ENCODE measurements at places on chromosomes 3 and 15.

DNA sequence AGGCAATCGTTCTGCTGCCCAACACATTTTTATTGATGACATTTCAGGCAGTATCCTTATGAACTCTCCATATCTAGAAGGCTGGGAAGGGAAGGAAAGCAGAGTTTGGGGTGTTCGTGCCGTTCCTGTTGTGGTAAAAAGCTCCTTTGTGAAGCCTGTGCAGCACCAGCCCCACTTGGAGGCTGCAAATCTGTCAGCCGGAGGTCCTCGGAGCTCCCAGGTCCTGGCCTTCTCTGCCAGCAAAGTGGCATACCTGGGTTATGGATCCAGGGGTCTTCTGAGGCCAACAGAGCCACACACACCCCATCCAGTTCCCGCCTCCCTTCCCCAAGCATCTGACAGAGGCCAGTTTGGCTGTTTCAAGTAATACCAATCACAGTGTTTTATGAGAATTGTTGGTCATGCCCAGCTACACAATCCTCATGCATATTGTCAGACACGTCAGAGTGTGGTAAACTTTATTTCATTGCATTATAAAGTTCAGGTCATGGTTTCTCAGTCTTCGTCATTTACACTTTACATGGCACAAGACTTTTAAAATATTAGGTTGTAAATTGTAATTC lies 15.9 kb upstream of the USP3 start:
- no peak for DNase-seq

GRCh38 chr15:95249524-95249923 lies 1018.2 kb downstream of the MCTP2 start:
- DNase-seq, result no peak

GRCh38 chr3:143526011-143526545 lies 322.2 kb downstream of the SLC9A9 start:
- peak; percentile 54 for DNase-seq

GRCh38 chr3:188026191-188026968 lies 127.6 kb upstream of the LPP start:
- DNase-seq, result no peak

DNA sequence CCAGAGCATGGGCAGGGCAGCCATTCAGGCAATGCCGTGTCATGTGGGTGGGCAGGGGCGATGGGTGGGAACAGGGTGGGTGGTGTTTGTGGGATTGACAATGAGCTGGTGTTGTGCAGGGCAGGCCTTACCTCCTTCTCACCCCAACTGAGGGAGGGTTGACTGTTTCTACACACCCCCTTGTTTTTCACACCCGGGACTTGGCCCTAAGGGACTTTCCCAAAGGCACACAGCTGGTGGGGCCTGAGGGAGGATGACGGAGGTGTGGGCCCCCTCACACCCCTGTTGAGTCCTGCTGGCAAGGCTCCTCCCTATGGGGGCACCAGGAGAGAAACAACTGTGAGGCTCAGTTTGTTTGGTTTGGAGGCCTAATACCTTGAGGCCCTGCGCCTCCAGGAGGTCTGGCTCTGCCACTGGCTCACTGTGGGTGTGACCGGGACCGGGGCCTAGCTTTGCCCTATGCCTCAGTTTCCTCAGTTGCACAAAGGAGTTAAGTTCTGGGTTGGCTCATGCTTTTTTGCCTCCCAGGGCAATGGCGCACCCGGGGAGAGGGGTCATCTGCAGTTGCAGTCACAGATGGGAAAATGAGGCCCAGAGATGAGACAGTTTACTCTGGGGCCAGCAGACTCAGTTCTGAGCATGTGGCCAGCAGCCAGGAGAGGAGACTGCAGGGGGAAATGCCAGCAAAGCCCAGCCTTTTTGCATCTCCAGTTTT lies 5.1 kb upstream of the DNAH1 start:
- no peak for DNase-seq

- no peak for DNase-seq
These were observed 479 bp upstream of the PLD1 start for GRCh38 chr3:171810629-171811294.

GRCh38 chr15:100340721-100341238 lies 995 bp downstream of the ADAMTS17 start:
- no peak for DNase-seq

- no peak for DNase-seq
These were observed 23.7 kb downstream of the ATRIP start for GRCh38 chr3:48470286-48470685.

- no peak for DNase-seq
These were observed 552.6 kb downstream of the NSUN3 start for GRCh38 chr3:94615275-94616065.

- peak; percentile 48 for DNase-seq
These were observed 1.2 kb downstream of the KLF13 start for GRCh38 chr15:31327669-31328427.

GRCh38 chr3:126959921-126960603 lies 22.9 kb upstream of the PLXNA1 start:
- DNase-seq, result peak; percentile 72

- DNase-seq, result no peak
These were observed 69.0 kb downstream of the COL6A5 start for GRCh38 chr3:130414457-130414856.

DNA sequence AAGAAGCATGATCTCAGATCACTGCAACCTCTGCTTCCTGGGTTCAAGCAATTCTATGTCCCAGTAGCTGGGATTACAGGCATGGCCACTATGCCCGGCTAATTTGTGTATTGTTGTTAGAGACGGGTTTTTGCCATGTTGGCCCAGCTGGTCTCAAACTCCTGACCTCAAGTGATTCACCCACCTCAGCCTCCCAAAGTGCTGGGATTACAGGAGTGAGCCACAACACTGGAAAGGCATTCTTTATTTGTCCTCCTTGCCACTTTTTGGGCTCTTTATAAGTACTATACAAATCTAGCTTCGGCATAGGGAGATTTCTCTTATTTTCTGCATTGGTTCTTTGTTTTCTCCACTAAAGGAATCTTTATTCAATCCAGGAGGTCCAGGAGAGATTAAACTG lies 18.6 kb downstream of the CMTM8 start:
- DNase-seq, result no peak

GRCh38 chr15:82831894-82832600 lies 22.6 kb downstream of the WHAMM start:
- no peak for DNase-seq

GRCh38 chr3:177561365-177561764 lies 364.1 kb upstream of the TBL1XR1 start:
- DNase-seq, result no peak

GRCh38 chr3:177377166-177377565 lies 179.9 kb upstream of the TBL1XR1 start:
- no peak for DNase-seq

- DNase-seq, result no peak
These were observed 154.3 kb upstream of the PLAAT1 start for GRCh38 chr3:193086681-193087080.

- no peak for DNase-seq
These were observed 9.5 kb downstream of the ALG3 start for GRCh38 chr3:184239221-184239620.

GRCh38 chr3:64030741-64031140 lies 7.4 kb upstream of the PSMD6 start:
- DNase-seq, result peak; percentile 60

- no peak for DNase-seq
These were observed 7.7 kb downstream of the CHAC1 start for GRCh38 chr15:40960925-40961324.
